ENCODE measurements at places on chromosomes 11 and 22.
A peak's percentile ranks its signal among the peaks of the same experiment; 100 is the strongest.

GRCh38 chr11:44597358-44598012 is 32.0 kb downstream of the CD82 start:
- no peak for DNase-seq

DNA sequence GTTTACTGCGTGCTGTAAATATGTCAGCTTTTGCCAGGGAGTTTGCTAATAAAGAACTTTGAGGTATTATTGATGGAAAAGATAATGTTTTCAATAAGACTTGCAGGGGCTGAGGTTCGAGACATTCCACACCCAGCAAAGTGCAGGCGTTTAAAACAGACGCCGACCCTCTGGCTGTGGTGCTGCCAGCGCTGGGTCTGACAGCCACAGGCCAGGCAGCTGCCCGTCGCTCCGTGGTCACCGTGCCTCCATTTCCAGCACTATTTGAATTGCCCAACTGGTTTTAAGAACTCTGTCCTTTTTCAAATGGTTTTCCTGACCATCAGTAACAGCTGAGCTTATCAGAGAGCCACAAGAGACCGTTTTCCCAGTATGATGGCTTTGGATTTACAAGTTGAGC is 28.1 kb upstream of the ALX4 start:
- no peak for DNase-seq

GRCh38 chr11:30016588-30017363 is at the start of gene KCNA4:
KCNA4 (minus strand) TSS chr11:30017030; CDS start chr11:30012678, 4,352 bp downstream.
- no peak for DNase-seq

- no peak for DNase-seq
Measured at GRCh38 chr11:127888386-127888785, 699.0 kb downstream of the ETS1 start.

DNA sequence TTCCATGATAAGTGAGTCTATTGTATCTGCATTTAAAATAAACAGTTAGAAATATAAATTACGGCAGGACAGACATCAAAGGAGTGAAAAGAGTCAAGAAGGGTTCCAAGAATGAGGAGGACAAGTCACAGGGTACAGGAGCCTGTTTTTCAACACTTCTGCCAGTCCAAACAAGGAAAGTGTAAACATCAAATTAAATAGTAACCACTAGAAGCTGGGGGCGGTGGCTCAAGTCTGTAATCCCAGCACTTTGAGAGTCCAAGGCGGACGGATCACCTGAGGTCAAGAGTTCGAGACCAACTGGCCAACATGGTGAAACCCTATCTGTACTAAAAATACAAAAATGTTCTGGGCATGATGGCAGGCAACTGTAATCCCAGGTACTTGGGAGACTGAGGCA is 219.6 kb downstream of the LUZP2 start:
- no peak for DNase-seq

DNA sequence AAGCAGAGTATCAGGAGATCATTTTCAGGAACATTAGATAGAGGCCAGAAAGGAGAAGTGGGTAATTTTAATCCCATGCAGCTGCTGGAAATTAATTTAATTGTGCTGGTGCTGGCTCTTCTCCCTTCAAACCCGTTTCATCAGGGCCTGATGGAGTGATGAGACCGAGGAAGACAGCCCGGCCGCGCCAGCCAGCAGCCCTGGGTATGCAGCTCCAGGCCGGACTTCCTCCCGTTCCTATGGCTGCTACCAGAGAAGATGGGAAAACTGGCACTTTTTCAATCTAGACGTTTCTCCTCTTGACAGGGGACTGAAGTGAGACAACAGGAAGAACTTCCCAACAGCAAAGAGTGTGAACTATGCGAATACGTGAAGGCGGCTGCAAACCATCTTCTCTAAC is 24.6 kb upstream of the ZBTB16 start:
- no peak for DNase-seq

DNA sequence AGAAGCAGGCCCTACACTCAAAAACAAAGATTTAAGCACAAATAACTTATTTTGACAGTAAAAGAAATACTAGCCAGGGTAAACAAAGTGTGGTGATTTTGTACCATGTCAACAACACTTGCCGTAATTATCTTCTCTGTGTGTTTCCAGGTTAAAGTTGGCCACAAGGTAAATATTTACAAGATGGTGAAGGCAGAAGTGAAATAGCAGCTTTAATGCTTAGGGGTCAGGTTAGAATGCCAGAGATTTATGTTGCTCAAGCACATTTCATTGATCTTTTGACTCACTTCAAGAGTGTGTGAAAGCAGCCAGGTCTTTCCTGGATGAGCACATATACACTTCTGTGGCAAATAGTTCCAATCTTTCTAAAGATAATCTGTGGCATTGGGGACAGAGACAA is 270.2 kb upstream of the LUZP2 start:
- DNase-seq: no peak

GRCh38 chr11:10611979-10612862 is 43.8 kb upstream of the LYVE1 start:
- no peak for DNase-seq

DNA sequence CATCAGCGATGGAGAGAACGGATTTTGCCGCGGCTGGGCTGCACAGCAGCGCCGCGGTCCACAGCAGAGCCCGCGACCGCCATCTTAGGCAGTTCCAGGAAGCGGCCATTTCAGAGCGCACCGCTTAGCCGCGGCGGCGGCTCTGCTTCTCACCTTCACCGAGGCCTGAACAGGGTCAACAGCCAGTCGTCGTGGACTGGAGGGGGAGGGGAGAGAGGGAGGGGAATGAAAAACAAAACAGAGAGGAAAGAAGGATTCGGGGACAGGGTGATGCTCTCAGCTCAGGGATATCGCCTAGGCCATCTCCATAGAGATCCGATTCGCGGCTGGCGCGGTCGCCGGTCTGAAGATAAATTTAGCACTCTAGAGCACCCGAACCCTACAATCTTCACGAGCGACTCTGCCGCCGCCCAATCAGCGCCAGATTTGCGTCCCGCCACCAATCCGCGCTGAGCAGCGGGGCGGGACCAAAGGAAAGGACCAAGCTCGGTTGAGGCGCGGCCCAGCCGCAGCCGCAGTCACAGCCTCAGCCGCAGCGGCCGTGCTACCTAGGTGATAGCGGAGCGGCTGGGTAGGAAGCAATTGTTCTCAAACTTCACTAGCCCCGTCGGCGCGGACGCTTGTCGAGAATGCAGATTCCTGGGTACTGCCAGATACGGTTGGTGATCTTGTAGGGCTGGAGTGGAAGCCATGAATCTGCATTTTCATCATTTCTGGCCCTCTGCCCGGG is at the start of gene ZBED5:
ZBED5 (minus strand) TSS at position 345 of the 730 bp plus-strand sequence. CDS start 3,108 bp downstream, outside the sequence.
- peak; percentile 79 for DNase-seq

DNA sequence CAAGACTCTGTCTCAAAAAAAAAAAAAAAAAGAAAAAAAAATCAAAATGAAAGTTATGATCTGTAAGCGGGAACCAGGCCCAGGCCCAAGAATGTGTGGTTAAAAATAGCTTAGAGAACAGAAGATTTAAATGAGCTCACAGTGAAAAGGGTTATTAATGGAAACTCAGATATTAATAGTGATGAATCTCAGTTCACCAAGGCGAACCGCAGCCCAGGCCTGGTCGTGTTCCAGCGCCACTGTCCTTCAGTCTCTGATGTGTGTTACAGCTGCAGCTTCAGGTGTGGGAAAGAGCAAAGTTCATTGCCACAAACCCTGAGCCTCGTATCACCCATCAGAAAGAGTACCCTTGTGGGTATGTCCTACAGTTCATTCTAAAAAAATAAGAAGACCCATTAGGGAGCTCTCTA is 107.1 kb downstream of the GAB2 start:
- no peak for DNase-seq

GRCh38 chr11:3014943-3015342 is 22.8 kb upstream of the NAP1L4 start:
- no peak for DNase-seq

GRCh38 chr11:67113231-67113721 is 5.8 kb upstream of the KDM2A start:
- DNase-seq: no peak

DNA sequence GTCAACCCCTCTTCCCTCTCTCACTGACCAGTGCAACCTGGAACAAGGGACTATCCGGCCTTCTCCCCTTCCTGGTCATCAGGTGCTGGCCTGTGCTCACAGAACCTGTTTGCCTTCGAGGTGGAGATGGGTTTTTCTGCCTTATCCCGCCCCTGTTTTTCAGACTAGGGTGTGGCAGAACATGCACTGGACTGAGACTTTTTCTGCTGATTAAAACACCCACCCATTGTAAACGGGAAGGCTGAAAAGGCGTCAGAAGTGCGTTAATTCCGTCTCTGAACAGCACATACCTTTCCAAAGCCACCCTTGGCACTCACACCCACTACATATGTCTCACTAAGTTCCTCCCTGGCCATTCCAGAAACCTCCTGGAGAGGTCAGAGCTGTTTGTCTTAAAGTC is 4.4 kb upstream of the B3GNT6 start:
- DNase-seq: no peak

DNA sequence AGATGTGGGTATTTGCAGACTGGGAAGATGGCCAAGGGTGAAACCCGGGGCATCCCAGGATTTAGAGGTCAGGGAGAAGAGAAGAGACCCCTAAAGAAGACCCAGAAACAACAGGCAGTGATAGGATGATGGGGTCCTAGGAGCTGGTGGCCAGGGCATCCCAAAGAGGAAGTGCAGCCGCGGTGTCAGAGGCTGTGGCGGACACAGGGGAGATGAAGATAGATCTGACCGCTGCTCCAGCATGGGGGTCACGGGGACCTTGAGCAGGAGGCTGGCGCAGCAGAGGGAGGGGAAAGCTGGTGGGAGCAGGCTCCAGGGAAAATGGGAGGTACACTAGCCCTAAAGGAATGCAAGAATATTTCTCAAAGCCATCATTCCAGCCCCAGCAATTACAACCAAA is 47.3 kb downstream of the CTTN start:
- DNase-seq: no peak
